GM12865 (cell line): ENCODE measurements at places on chromosomes 5 and 9.
A peak's percentile ranks its signal among the peaks of the same experiment; 100 is the strongest.

- no peak for DNase-seq
Measured at GRCh38 chr5:170504616-170505266, 921 bp downstream of the KCNIP1 start.

GRCh38 chr5:97388794-97389193 is 205.7 kb upstream of the RIOK2 start:
- no peak for DNase-seq

DNA sequence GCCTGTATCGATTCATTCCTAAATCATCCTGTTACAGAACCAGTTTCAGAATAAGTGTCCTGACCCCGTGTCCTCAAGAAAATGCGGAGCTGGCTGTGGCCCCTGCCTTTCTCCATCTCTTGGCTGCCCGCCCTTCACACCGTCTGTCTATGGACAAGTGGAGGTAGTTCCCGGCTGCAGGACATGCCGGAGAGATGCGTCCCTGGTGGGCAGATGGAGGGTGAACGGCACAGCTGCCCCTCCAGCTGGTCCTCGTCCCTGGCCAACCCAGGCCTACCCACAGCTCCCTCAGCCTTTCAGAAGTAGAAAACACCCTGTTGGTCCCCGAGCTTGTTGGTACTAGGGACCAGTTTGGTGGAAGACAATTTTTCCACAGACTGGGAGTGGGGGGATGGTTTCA is 14.8 kb upstream of the EXOC3 start:
- DNase-seq = no peak

GRCh38 chr9:122020398-122020797 is 72.7 kb downstream of the TTLL11 start:
- DNase-seq = no peak

DNA sequence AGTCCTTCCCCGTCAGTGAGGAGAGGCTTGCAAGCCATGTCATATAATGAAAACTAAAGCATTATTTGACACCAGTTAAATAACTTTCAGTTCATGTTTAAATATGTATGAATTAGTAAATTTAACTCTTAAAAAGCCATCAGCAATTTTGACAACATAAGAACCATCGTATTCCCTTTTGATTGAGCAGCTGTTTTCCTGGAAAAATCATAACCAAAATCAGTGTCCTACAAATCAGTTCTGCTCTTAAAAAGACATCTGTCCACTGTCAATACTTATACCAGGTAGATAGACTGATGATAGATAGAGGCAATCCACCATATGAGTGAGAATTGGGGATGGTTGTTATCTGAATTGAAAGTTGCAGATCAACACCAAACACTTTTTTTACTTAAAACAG is 2.3 kb downstream of the DIRAS2 start:
- no peak for DNase-seq

GRCh38 chr9:36091026-36091953 is 45.2 kb upstream of the GLIPR2 start:
- DNase-seq = no peak

DNA sequence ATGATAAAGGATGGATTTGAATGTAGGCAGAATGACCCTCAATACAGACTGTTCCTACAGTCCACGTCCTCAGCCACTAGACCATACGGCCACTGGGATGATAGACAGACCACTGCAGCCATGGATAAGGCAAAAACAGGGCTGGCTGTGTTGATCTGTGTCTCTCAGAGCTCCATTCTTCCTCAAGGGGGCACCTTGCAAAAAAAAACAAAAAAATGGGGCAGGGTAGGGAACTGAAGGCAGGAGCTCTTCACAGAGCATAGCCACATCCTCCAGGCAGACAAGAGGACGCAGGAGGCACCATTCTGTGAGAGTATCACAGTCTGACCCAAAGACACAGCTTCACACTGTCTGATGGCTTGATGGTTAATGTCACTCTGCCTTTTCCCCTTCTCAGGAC is 61.2 kb upstream of the GABRP start:
- no peak for DNase-seq

GRCh38 chr9:124629600-124629999 is 122.4 kb upstream of the NR5A1 start:
- no peak for DNase-seq

DNA sequence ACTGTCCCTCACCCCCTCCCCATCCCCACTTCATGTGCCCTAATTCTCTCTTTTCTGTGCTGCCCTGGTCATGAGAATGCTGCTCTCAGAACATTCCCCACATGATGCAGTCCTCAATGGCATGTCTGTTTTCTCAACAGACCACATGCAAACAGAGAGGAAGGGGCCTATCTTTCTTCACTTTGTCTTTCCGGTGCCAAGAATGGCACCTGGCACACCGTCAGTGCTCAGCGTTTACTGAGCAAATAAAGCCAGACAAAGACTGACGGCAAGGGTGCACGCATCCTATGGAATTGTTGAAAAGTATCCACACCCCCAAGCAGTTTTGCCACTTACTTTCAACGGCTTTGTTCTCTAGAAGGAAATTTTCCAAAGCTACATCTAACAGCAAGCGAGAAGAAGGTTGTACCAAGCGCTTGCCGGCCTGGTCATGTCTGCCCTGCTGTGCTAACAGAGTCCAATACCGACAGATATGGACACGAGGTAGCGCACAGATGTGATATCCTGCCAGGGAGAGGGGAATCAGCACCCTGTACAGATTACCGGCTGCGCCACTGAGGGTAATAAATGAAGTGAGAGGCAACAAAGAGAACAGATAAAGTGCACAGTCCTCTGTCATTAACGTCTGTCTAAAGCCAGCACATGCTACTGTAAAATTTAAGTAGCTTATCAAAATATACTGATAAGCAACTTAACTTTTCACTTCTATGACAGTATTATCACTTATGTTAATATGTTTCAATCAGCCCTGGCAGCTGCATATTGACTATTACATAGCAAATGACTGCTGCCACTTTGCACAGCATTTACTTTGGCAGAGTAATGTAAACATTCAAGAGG is 251.7 kb downstream of the DENND1A start:
- no peak for DNase-seq

- no peak for DNase-seq
Measured at GRCh38 chr9:35686222-35687203, 3.2 kb downstream of the TPM2 start.

- DNase-seq = no peak
Measured at GRCh38 chr5:113989913-113990305, 372.0 kb upstream of the KCNN2 start.

GRCh38 chr5:72760259-72760658 is 56.2 kb upstream of the TNPO1 start:
- no peak for DNase-seq

- no peak for DNase-seq
Measured at GRCh38 chr5:33136785-33137184, 304.0 kb upstream of the TARS1 start.

- DNase-seq = no peak
Measured at GRCh38 chr5:143148771-143149170, 254.7 kb downstream of the NR3C1 start.

DNA sequence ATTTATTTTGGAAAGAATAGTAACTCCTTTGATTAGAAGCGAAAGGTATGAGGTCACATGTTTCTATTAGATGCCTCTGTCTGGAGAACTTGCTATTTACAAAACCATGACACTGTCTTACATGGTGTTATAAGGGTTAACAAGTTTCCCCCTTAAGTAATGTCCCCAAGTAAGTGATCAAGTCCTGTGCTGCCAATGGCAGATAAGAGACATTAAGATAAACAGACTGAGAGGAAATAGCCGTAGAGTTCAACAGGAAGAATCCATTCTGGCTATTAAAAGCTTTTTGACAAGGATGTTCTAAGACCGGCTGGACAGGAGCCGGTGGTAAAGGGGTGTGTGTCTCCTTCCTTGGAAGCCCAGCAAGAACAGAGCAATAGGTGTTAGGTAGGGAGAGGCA is 257.5 kb downstream of the GADD45G start:
- DNase-seq = no peak

GRCh38 chr9:37220971-37221370 is 100.6 kb downstream of the ZCCHC7 start:
- DNase-seq = no peak

DNA sequence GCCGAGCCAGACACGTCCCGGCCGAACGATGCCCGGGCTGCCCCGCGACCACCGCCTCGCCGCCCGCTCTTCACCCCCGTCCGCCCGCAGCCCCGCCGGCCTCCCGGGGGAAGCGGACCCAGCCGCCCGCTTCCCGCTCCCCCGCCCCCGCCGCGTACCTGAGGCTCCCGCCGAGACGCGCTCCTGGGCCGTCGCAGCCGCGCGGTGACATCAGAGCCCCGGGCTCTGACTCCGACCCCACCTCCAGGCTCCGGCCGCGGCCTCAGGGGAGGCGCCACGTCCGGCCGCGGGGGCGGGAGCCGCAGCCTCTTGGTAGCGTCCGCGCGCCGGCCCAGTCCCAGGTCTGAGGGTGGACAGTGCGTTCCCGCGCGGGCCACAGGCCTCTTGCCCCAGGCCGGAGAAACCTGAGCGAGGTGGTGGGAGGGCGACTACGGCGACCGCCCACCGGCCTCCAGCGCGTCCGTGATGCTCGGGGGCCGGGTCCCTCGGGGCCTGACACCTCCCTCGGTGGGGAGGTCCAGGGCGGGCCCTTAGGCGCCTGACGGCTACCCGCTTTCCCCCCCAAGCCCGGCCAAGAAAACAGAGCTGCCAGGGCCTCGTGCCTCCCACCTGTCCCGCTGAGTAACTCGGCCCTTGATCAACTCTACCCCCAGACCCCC is at the start of gene SHROOM1:
TSS of gene SHROOM1 (minus strand) at position 212 of the 659 bp plus-strand sequence. CDS start 4,507 bp downstream, outside the sequence.
- DNase-seq = peak; percentile 82

GRCh38 chr9:81717061-81717746 is 27.9 kb upstream of the TLE1 start:
- no peak for DNase-seq

DNA sequence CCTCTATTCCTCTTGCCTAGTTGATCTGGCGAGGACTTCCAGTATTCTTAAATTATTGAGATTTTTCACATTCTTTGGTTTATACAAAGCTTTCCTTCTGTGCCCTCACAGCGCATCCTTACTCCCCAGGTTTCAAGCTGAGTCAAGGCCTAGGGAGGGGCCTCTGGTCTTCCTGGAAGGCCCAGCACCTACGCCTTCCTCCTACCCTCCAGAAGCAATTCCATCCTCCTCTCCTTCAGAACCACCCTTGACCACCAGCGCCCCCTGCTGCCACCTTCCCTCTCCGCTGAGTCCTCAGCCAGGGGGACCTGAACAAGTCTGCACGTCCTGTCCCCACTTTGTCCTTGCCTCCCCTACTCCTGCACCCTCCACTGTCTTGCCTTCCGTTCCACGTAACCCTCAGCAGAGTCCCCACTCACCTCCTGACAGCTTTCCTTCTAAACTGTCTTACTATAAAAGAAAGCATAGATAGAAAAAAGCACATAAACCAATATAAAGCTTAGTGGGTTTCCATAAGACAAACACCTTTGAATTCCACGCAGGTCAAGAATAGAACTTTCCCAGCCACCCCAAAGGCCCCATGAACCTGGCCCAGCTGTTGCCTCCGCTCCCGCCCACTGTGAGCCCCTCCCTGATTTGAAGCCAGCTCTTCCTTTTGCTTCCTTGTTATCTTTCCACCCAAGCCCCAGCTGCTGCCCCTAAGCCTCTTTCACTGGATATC is 63.0 kb upstream of the CTSL start:
- DNase-seq = peak; percentile 75

- no peak for DNase-seq
Measured at GRCh38 chr5:128257076-128257475, 173.5 kb downstream of the SLC12A2 start.

GRCh38 chr5:59529239-59529638 is 364.3 kb downstream of the PDE4D start:
- no peak for DNase-seq

- DNase-seq = no peak
Measured at GRCh38 chr5:6222899-6223298, 155.4 kb downstream of the MED10 start.

- DNase-seq = no peak
Measured at GRCh38 chr9:35845824-35846771, 17.1 kb downstream of the TMEM8B start.

GRCh38 chr5:91787718-91788117 is 404.6 kb upstream of the ARRDC3 start:
- no peak for DNase-seq

- peak; percentile 97 for DNase-seq
Measured at GRCh38 chr5:132963171-132964104, at the start of gene AFF4. Gene AFF4 (minus strand): TSS chr5:132963634. CDS start chr5:132937189, 26,445 bp downstream.

DNA sequence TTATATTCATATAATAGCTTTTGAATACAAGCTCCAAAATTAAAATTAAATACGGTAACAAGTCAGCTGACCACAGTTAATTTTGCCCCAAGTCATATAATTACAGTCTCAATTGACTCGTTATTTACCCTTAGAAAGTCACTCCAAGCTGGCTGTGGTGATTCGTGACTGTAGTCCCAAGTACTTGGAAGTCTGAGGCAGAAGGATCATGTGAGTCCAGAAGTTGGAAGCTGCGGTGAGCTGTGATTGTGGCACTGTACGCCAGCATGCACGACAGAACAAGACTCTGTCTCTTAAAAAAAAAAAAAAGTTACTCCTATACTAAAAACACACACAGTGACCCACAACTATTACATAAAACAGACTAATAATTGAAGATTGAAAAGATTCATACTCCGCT is 31.6 kb upstream of the DTWD2 start:
- DNase-seq = no peak

GRCh38 chr5:57302643-57303042 is 128.8 kb downstream of the GPBP1 start:
- no peak for DNase-seq

- no peak for DNase-seq
Measured at GRCh38 chr9:119829186-119829585, 460.0 kb upstream of the BRINP1 start.

DNA sequence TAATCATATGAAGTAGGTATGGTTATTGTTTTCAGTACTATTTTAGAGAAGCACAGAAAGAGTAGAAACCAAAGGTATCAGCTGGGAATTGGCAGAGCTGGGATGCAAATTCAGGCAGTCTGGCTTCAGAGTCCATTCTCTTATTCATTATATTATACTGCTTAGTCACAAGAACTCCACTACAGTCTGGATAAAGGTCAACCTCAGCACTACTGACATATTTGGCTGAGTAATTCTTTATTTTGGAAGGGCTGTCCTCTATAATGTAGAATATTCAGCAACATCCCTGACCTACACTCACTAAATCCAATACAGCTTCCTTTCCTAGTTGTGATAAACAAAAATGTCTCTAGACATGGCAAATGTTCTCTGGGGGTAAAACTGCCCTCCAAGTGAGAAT is 37.6 kb downstream of the PTGER4 start:
- no peak for DNase-seq

DNA sequence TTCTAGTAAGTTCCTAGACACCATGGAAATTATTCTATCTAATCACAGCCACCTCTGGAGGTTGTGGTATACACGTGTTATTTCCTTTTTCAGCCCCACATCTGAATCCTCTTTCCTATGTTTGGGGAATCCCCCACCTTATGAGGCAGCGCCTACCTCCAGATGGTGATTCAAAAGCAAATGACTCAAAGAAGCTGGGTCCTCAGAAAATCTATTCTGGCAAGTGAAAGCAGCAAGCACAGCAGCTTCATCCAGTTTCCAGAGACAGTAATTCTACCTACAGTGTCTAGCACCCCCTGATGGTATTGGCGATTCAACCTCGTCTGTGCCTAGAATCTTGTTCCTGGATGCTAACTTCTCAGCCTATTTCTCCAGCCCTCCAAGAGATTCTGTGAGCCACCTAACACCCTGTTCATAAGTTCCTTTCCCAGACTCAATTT is 43.0 kb downstream of the STRBP start:
- DNase-seq = peak; percentile 92

- DNase-seq = no peak
Measured at GRCh38 chr9:137748741-137749140, 128.8 kb upstream of the CACNA1B start.

GRCh38 chr5:1200495-1201326 is 684 bp upstream of the SLC6A19 start:
- no peak for DNase-seq

GRCh38 chr5:174843263-174844250 is 119.2 kb downstream of the MSX2 start:
- DNase-seq = no peak

- peak; percentile 86 for DNase-seq
Measured at GRCh38 chr5:151903243-151903653, 21.4 kb downstream of the GLRA1 start.
